ENCODE measurements at places on chromosomes 5 and 9.
A peak's percentile ranks its signal among the peaks of the same experiment; 100 is the strongest.

GRCh38 chr5:111680737-111681413 is 76.1 kb downstream of the NREP start:
- no peak for DNase-seq

- no peak for DNase-seq
Observed at GRCh38 chr5:31225118-31225517, 31.6 kb downstream of the CDH6 start.

- no peak for DNase-seq
Observed at GRCh38 chr9:2027543-2028160, 12.5 kb downstream of the SMARCA2 start.

GRCh38 chr5:56233230-56233629 is at the start of gene ANKRD55:
Gene ANKRD55 (minus strand): TSS chr5:56233330. CDS start chr5:56232913, 417 bp downstream.
- DNase-seq, result no peak

DNA sequence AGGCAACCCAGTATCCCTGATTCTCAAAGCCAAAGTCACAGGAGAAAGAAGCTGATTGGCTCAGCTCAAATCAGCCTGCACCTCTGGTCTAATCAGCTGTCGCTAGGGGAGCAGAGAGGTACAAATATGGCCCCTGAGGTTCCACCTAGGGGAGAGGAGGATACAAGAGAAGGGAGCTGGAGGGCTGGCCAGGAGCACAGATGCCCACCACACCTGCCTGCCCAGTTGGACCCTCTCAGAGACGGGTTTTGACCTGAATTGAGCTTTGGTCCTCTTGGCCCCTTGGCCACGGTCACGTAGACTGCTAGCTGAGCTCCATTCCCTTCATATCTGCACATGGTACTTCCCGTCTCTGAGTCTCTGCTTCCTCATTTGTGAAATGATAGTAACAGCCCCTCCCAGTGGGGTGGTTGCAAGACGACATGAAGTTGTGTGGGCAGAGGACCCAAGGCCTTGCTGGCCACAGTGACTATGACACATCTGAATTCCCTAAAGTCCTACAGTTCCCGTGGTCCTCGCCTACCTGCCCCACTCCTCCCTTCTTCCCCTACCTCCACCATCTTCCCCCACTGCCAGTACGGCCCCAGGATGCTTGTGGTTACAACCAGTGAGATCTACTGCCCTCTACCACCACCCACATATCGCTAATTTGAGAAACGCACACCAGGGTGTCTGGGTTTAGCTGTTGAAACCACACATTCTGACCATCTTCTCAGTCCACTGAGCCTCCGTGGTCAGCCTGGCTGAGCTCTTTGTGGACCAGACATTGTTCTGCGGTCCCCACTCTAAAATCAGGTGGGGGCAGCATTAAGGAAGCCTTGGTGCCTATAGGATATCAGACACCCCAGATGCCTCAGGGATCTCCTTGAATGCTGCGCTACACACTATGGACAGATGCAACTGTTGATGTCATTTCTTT is 60.3 kb upstream of the NEK6 start:
- DNase-seq, result peak; percentile 39

- no peak for DNase-seq
Observed at GRCh38 chr9:93390953-93391515, 60.5 kb upstream of the FAM120A start.

- no peak for DNase-seq
Observed at GRCh38 chr5:144429405-144429804, 258.7 kb downstream of the KCTD16 start.

GRCh38 chr9:134728021-134728795 is 86.6 kb downstream of the COL5A1 start:
- DNase-seq, result no peak

DNA sequence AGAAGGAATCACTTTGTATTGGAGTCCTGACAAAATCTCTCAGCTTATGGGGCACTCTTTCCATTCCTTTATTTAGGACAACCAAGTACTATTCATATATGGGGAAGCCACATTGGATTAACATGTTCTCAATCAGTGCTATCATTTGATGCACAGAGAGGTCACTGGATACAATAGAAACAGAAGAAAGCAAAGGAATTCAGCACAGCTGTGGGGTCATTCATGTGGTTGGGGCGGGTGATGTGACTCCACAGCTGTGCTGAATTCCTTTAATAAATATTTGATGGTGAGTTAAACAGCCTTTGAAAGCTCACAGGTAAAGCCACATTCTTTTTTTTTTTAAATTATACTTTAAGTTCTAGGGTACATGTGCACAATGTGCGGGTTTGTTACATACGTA is 854 bp upstream of the TEX48 start:
- DNase-seq, result no peak

- peak; percentile 25 for DNase-seq
Observed at GRCh38 chr5:132017316-132017715, 5.9 kb upstream of the ACSL6 start.

DNA sequence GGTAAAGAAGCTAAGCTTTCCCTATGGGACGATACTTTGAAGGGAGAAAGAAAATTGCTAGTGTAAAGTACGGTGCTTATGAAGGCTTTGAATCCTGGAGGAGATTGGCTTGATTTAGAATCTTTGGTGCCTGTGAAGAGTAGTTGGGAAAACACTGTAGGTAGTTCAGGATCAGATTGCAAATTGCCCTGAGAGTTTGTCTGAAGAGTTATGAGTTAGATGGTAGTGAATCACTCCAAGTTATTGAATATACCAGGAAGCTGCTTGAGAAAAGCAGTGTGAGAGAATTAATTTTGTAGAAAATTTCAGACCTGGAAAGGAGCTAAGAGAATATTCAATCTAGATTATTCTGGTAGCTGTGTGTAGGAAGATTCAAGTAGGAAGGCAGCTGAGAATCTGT is 11.5 kb downstream of the MAN2A1 start:
- no peak for DNase-seq

- no peak for DNase-seq
Observed at GRCh38 chr5:145449794-145450193, 385.3 kb downstream of the PRELID2 start.

- no peak for DNase-seq
Observed at GRCh38 chr5:149279661-149280060, 8.0 kb downstream of the AFAP1L1 start.

- no peak for DNase-seq
Observed at GRCh38 chr5:42591015-42591414, 165.6 kb upstream of the CCDC152 start.

DNA sequence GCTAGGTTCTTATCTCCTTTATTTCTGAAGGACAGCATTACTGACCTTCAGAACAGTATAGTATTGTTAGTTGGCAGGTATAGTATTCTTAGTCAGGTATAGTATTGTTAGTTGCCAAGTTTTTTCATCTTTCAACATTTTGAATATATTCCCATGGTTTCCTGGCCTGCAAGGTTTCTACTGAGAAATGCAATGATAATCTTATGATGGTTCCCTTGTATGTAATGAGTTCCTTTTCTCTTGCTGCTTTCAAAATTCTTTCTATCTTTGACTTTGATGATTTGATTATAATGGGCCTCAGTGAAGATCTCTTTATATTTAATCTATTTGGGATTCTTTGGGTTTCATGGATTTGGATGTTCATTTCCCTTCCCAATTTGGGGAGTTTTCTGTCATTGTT is 12.4 kb upstream of the HSDL2 start:
- no peak for DNase-seq

DNA sequence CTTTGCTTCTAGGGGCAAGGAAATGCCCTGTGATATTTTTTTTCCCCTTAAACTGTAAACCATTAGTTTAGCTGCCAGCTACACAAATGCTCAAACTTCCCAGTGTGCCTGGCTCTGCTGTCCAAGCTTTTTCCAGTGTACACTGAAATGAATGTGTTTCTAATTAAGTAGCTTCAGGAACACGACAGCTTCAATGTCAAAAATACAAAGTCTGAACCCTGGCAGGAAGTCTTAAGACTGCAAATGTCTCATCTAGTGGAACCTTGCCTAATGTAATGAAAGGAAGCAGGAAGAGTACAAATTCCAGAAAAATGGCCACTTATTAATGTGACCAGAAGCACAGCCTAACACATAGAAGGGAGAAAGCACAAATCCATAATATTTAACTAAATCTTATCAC is 255.2 kb downstream of the CRB2 start:
- DNase-seq, result no peak

DNA sequence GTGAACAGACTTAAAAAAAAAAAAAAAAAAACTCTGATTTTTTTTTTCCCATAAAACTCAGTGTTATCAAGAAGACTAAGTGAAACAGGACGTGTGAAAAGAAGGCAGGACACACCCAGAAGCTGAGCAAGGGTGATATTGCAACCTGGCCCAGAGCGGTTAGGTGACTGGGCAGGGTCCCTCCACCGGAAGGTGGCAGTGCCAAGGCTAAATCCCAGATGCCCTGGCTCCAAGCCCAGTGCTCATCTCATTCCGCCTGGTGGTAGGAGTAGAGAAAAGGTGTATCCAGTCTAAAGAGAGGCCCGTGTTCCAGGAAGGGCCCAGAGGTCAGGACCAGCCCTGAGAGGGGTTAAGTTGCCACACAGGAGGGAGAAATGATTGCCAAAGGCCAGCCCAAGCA is 51.5 kb upstream of the SAP30L start:
- DNase-seq, result no peak

DNA sequence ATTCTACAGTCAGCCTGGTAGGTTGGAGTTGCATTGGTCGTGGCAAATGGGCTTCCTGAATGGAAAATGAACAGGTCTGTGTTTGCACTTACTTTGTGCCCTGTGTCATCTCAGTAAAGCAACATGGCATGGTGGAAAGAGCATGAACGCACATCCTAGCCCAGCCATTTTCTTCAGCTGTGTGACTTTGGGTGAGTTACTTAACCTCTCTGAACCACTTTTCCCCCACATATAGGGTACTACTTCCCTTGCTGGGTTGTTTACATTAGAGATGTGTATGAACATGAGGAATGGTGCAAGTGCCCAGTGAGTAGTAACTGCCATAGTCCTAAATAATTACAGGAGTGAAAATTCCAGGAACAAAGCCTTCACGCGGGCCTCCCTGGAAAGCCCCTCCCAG is 83.6 kb downstream of the MVB12B start:
- DNase-seq, result no peak

- DNase-seq, result no peak
Observed at GRCh38 chr9:81637276-81637675, 52.1 kb downstream of the TLE1 start.

DNA sequence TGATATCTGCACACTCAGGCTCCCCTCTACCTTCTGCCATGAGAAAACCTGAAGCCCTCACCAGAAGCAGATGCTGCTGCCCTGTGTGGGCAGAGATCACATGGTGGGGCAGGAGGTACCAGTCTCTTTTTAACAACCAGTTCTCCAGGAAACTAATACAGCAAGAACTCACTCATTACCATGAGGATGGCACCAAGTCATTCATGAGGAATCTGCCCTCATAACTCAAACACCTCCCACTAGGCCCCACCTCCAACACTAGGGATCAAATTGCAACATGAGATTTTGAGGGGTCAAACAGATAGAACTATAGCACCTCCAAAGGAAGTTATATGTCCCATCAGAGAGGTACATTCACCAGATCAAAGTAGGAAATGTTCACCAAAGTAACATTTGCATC is 136.3 kb upstream of the SHB start:
- no peak for DNase-seq

DNA sequence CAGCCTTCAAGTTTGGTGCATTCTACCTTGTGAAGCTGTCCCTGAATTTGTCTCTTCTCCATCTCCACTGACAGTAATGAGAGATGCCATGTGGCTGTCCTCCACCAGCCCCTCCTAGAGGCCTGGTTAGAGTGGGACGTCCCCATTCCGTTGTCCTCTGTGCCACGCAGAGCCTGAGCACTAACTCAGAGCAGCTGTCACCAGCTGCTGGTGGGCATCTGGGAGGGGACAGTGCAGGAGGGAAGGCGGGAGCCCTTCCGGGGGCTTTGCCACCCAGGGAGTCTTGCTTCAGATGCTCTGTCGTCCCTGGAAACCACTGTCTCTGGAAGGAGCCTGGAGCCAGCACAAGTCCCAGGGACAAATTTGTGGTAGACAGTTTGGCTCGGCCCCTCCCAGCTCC is 78.6 kb downstream of the PDZD2 start:
- DNase-seq, result no peak

DNA sequence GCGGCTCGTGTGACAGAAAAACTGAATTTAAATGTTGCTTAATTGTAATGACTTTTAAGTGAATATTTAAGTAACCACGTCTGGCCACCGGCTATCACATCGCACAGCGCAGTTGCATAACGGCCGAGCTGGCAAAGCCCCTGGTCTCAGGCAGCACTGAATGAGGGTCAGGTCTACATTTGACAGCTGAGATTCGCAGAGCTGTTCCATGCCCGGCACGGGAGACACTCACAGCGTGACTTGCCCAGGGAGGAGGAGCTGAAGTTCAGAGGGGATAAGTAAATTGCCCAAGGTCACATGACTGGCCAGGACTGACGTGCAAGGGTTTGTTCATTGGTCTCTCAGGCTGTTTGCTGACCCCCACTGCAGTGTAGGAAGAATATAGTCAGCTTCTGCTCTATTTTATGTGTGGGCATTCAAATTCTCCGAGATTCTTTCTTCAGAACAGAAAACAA is 17.4 kb upstream of the COL5A1 start:
- DNase-seq, result no peak
